Ovary (tissue), 10 donors: ENCODE measurements at places on chromosomes 11 and 22. TPM values are rescaled to one million over a fixed set of nuclear protein-coding genes. Genes with fewer than 3 reads are reported as not detected.

- no peak for DNase-seq
These were observed 883.5 kb downstream of the OPCML start for GRCh38 chr11:132648851-132649250.

GRCh38 chr11:3865388-3866193 is 10.1 kb downstream of the STIM1 start:
- no peak for DNase-seq

- DNase-seq: no peak
These were observed 155.1 kb upstream of the CADM1 start for GRCh38 chr11:115659061-115659963.

DNA sequence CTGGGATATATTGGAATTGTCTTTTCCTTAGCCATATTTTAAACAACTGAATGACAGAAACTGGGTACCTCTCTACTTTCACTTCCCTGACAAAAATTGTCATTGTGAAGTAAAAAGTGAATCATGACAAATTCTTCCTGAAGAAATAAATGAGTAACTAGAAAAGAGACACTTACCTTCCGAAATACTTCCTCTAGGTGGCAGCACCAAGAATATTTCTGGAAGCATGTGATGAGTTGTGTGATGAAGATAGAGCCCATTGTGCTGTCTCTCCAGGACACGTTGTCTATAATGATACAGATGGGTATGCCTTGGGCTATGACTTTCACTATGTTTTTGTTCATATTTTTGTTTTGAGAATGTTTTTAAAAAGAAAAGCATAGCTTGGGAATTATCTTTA is 21.5 kb downstream of the CASP4 start:
- no peak for DNase-seq

TECTA gene
- 0.97 TPM for polyA plus RNA-seq
